Stimulated activated CD8-positive, alpha-beta memory T cell treated with anti-CD3 and anti-CD28 coated beads, Interleukin-4, amount 100 ng/mL, for 48 hours (primary cell): ENCODE measurements at places on chromosomes 13 and 19.

GRCh38 chr19:53927739-53928138, 18.7 kb downstream of the CACNG7 start:
- DNase-seq, result peak; percentile 56

DNA sequence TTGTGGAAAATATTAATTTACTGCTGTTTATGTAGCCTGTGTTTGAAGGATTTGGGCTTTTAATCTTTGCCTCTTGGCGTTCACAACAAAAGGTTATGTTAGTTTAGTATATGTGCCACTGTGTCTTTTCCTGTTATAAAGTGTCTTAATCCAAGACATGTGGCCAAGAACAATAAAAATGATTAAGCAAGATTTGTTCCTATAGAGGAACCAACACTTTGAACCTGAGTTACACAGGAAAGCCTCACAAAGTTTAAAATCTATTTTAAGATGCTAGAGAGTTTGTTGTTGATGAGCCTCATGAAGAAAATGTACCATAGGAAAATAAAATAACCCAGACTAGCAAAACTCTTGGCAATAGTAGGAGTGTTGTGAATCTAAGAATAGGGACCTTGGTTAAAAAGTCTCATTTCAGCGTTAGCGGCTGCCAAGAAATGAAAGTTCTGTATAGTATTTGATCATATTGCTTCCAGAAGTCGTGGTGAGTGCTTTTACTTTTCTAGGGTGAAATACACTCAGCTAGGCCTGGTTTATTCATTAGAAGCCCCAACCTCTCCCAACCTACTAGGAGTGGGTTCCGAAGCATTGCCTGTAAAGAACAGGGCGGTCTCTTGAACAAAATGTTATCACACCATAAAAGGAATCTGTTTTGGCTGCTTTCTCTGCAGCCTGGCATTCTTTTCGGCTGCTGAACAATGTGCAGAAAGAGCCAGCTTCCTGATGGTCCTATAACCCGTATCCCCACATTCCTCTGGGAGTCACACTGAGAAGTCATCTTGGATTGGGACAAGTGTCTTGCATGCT, 102.6 kb downstream of the LRCH1 start:
- no peak for DNase-seq

GRCh38 chr19:30666301-30666803, 294.2 kb downstream of the ZNF536 start:
- peak; percentile 68 for DNase-seq

GRCh38 chr19:14556662-14557188, 15.1 kb downstream of the NDUFB7 start:
- DNase-seq, result peak; percentile 89

- DNase-seq, result no peak
Observed at GRCh38 chr13:56697011-56697410, 443.7 kb upstream of the PRR20A start.

GRCh38 chr19:15702534-15702930, 25.3 kb upstream of the OR10H2 start:
- peak; percentile 38 for DNase-seq

- no peak for DNase-seq
Observed at GRCh38 chr13:112893570-112894422, 75.2 kb upstream of the MCF2L start.

- no peak for DNase-seq
Observed at GRCh38 chr19:57110592-57111328, 9.0 kb upstream of the USP29 start.

DNA sequence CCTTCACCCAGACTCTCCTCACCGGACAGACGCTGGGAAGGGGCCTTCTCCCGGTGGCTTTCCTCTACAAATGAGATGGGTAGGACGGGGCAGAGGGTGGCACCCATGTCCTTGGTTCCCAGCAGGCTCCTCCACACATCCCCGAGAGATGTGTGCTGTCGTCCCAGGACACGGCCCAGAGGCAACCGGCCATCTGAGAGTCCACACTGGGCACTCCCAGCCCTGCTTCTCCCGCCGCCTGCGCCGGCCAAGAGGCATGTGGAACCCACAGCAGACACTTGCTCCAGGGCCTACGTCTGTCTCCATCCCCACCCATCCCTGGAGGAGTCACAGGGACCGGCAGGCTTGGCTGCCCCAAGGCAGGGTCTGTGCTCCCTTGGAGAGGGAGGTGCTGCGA, 179.9 kb downstream of the KDM4B start:
- no peak for DNase-seq

DNA sequence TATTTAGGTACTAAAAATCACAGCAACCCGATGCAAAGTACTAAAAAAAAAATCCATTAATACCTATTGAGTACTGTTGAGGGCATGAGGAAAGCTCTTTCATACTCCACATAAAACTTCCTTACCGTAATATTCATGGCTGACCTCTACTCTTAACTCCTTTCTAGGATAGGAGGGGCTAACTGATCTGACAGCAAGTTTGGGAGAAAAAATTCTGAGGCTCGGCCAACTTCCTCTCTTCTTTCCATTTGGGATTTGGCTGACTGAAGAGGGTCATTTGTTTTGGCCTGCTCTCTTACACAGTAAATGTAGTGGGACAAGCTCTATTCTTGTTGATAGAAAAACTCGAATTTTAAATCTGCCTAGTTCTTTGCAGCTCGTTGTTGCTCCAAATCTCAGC, 9.4 kb upstream of the USPL1 start:
- DNase-seq, result no peak

DNA sequence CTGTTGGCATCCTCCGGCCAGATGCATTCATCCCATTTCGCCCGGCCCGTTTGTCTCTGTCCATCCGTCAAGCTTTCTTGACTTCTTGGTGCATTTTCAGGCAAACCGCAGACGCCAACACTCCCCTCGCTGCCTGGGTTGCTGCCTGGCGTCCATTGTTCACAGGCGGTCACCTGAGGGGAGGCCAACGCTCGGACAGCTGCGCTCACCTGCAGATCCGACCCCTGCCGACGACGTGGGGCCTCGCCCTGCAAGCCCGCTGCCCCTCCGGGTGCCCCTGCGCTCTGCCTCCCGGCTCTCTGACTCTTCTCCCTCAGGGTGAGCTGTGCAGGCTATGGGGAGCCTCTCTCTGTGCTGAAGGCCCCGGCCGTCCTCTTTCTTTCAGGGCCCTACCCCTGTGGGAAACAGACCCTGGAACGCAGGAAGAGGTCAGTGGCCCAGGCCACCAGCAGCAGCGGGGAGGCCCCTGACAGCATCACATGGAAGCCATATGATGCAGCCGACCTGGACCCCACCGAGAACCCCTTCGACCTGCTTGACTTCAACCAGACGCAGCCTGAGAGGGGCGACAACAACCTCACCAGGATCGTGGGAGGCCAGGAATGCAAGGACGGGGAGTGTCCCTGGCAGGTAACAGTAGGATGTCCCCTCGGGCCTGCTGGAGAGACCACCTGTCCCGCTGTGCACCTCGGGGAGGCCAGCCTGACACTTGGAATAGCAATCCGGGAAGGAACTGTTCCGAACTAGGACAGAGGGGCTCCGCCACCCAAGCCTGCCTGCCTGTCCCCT, 14.8 kb upstream of the PROZ start:
- no peak for DNase-seq

GRCh38 chr13:52411629-52412028, 5.7 kb upstream of the THSD1 start:
- no peak for DNase-seq

- DNase-seq, result no peak
Observed at GRCh38 chr13:87986639-87987250, 315.6 kb downstream of the SLITRK5 start.

DNA sequence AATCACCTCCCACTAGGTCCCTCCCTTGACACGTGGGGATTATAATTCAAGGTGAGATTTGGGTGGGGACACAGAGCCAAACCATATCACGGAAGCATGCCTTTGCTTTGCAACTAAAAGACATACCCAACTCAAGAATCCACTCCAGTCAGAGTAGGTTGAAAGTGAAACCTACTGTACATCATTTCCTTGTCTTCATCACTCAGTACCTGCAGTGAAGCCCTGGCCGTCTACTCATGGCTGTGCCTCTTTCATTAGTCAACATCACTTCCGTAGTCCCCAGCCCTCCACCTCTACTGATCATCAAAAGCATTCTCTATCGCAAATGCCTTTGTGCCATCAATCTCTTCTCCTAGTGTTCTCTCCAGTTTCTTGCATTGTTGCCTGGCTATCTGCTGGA, 343.1 kb upstream of the ARGLU1 start:
- DNase-seq, result no peak

- no peak for DNase-seq
Observed at GRCh38 chr13:30042891-30043630, 192.6 kb upstream of the UBL3 start.

- DNase-seq, result no peak
Observed at GRCh38 chr13:110109140-110109783, 197.7 kb downstream of the COL4A1 start.

DNA sequence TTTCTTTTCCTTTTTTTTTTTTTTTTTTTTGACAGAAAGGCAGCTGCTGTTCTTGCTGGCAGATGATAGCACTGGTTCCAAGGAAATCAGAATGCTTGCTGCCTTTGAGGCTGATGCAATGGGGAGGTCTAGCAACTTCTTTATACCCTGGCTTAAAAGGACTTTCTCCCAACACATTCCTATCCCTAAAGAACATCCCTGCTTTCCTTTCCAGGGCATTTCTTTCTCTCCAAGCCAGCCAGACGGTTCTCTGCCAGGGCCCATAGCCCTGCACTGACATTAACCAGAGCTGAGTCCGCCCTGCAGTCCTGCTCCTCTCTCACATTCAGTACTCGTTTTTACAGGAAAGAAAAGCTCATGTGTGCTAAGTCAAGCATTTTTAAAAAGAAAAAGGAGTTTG, 133.9 kb upstream of the WASF3 start:
- no peak for DNase-seq

DNA sequence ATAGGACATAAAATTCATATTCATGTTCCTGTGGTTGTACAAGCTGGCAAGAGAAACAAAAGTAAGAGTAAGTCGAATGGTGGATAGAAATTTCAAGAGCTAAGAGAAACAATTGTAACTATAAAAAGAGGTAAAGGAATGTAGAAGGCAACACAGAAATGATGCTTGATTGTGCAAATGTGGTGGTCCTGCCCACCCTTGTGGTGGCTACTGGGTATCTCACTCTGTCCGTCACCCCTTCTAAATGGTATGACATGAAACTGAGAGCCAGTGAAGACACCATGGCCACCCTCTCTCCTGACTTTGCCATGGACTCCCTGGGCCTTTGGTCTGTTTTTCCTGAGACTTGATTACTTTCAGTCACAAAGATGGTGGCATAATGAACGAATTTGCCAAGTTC, 925.9 kb upstream of the SLITRK6 start:
- no peak for DNase-seq

- DNase-seq, result peak; percentile 61
Observed at GRCh38 chr19:11091703-11092153, 2.5 kb downstream of the LDLR start.

DNA sequence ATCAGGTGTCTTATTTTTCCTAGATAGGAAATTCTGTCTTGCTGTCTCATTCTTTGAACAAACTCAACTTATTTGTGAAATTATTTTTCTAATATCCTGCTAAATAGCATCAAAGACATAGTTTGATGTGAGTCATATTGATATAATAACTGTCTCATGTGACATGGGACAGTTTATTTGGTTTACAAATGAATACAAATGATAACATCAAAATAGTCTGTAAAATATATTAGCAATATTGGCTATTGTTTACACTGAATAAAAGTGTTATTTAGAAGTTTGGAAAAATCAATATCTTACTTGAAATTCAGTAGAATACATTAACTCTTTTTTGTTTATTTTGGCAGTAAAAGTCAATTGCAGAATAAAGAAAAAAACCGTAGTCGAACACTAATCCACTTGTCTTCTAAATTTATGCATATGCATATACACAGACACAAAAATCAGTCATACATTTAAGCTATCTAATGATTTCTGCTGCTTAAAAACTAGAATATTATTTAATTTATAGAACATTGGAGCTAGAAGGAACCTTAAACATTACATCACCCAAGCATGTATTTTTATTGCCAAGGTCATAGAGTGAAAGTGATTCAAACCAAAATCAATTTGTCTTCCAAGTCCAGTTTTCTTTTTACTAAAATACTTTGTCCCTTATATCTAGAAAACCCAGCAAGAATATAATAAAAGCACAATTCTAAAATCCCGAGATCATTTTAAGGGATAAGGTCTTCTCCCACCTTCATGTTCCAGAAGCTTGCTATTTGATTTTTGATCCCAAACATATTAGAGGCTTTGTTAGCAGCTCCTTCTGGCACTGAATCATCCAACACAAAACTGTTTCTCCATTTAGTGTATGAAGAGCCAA, 776.5 kb upstream of the SLITRK1 start:
- no peak for DNase-seq

GRCh38 chr19:18484992-18485391, 36.9 kb downstream of the ELL start:
- DNase-seq, result no peak

GRCh38 chr13:47726394-47726793, 274.7 kb downstream of the SUCLA2 start:
- DNase-seq, result no peak

DNA sequence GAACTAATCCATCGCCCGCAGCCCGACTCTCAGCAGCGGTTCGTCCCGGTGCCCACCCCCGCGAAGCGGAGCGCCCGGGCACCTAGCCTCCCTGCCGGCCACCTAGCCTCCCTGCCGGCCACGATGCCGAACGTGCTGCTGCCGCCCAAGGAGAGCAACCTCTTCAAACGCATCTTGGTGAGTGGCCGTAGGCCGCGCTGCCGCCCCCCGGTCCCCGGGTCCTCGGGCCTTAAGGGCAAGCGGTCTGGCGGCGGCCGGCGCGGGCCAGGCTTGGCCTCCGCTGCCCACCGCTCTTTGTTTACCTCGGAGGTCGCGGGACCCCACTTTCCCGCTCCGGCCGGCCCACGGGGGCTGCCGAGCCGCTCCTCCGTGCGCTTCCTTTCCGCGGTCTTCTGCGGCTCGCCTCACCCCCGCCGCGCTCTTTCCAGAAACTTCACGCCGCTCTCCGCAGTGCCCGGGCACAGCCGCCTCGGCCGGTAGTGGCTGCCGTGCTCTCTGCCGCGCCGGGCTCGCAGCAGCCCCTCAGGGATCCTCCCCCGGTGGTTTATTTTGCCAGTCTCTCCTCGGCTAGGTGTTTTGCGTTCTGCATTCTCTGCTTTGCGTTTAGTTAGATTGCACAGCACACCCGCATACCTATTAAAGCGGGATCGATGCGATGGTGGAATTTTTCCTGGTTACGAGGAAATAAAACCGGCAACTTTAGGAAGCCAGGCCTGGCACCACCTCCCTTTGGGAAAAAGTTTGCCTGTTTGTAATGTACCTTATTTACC, 524 bp downstream of the NAA16 start:
- DNase-seq, result peak; percentile 66

DNA sequence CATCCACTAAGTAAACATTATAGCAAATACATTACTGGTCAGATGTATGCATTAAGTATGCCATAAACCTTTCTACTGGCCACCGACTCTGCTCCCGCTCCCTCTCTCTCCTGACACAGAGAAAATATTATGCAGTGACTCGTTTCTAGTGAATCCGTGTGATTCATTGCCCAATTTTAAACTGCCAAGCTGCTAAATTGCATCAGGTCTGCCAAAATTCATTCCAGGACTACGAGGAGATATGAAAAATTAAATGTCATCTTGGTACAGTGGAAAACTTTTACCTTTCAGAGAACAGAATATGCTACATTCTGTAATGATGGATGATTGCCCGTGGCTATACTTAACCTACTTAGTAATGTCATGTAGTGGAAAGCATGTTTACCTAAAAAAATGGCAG, 368.8 kb upstream of the TSHZ3 start:
- DNase-seq, result no peak
